Stimulated activated CD4-positive, alpha-beta T cell treated with anti-CD3 and anti-CD28 coated beads, Interleukin-12 subunit alpha, Interleukin-12 subunit beta, amount 100 ng/mL, for 48 hours (primary cell): ENCODE measurements at places on chromosomes 1 and 21.

DNA sequence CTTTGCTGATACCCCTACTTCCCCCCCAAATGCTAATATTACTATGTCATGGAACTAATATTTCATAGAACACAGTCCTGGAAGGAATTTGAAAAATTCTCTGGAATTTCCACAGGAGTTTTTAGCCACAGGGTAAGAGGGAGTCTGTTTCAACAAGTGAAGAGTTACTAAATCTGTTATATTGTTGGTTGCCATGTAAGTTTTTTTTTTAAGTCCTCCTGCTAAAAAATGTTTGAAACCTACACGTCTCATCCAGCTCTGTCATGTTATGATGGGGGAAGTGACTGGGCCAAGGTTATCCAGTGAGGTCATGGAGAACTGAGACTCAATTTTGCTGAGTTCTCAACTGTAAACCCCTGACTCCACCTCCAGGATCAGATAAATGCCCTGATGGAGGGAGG is 60.8 kb upstream of the USP24 start:
- DNase-seq: no peak

DNA sequence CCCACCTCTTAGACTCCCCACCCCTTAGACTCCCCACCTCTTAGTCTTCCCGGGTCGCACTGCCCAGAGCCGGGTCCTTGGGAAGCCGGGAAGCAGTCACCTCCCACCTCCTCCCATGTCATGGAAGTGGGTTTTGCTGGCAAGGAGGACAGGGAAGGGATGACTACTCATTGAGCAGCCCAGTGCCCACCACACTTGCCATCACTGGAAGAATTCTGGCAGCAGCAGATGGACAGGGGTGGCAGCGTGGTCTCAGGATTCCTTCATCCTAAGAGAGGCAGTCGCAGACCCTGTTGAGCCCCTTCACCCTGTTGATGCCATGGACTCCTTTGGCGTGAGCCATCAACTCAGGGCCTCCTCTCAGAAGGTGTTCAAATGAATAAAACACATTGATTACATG is 140.8 kb downstream of the PGBD5 start:
- no peak for DNase-seq

DNA sequence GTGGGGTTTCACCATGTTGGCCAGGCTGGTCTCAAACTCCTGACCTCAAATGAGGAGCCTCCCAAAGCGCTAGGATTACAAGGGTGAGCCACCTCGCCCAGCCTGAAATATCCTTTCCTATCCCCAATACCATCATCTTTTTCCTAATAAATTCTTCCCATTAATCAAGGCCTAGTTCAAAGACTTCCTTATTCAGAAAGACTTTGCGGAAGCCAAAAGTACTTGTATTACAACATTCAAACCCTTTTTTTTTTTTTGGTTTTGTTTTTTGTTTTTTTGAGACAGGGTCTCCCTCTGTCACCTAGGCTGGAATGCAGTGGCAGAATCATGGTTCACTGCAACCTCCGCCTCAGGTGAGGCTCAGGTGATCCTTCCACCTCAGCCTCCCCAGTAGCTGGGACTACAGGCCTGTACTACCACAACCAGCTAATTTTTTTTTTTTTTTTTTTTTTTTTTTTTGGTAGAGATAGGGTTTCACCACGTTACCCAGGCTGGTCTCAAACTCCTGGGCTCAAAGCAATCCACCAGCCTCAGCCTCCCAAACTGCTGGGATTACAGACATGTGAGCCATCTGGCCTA is 7.6 kb downstream of the SLC19A2 start:
- DNase-seq: no peak

DNA sequence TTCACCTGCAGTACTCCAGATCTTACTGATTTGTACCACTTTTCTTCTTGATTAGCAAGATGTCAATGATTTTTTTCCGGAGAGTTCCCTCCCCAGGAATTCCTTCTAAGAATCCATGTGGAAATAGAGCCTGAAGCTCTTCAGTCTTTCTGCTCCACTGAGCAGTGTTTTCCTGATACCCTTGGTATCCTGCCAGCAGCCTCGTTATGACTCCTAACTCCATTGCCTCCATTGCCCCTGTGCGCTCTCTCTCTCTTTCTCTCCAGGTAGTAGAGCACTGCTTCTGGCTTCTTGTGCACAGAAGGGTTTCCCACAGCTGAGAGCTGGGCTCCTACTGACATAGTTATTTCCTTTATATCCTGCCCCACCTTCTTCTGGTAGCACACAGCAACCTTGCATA is 12.2 kb downstream of the UBE2U start:
- DNase-seq: no peak
